ENCODE measurements at places on chromosomes 11 and 22. TPM values are rescaled to one million over a fixed set of nuclear protein-coding genes. Genes with fewer than 3 reads are reported as not detected.

TMA7B gene
- not detected for total RNA-seq

MYBPC3 gene
- total RNA-seq = not detected

OR52A1 gene
- not detected for total RNA-seq

ARL14EP gene
- 17.2 TPM for total RNA-seq

MYOD1 gene
- total RNA-seq = not detected

GRAP2 gene
- not detected for total RNA-seq

INSC gene
- total RNA-seq = not detected

VPREB1 gene
- not detected for total RNA-seq

OR5A1 gene
- not detected for total RNA-seq

CASP5 gene
- total RNA-seq = not detected

ADAMTS15 gene
- under 0.01 TPM for total RNA-seq

PRR33 gene
- total RNA-seq = not detected

NFAM1 gene
- total RNA-seq = not detected

OR52B4 gene
- total RNA-seq = not detected

SNX15 gene
- total RNA-seq = 8.5 TPM

FJX1 gene
- total RNA-seq = 39.0 TPM

COMT gene
- total RNA-seq = 256 TPM

ABTB2 gene
- 0.15 TPM for total RNA-seq

NXPE4 gene
- not detected for total RNA-seq

P4HA3 gene
- 9.9 TPM for total RNA-seq

SLC35F2 gene
- total RNA-seq = 94.5 TPM

NXPE1 gene
- total RNA-seq = not detected

NLRP14 gene
- total RNA-seq = 0.15 TPM

OR51B2 gene
- not detected for total RNA-seq

APOBEC3B gene
- total RNA-seq = 3.5 TPM

LRRN4CL gene
- total RNA-seq = under 0.01 TPM

LRRC74B gene
- total RNA-seq = not detected

SSTR3 gene
- total RNA-seq = not detected

SEPTIN5 gene
- 17.0 TPM for total RNA-seq

GLYATL1B gene
- total RNA-seq = not detected

RCN1 gene
- 417 TPM for total RNA-seq

TMEM191B gene
- total RNA-seq = 0.15 TPM

VWA5A gene
- 13.7 TPM for total RNA-seq

MED15 gene
- 25.3 TPM for total RNA-seq

MUC2 gene
- total RNA-seq = not detected

CECR2 gene
- total RNA-seq = 1.9 TPM

ENTHD1 gene
- not detected for total RNA-seq

TSSK2 gene
- not detected for total RNA-seq

DRG1 gene
- 131 TPM for total RNA-seq

POU2AF3 gene
- not detected for total RNA-seq

SLC1A2 gene
- not detected for total RNA-seq

BDNF gene
- 8.5 TPM for total RNA-seq

TMPRSS5 gene
- not detected for total RNA-seq

UQCR10 gene
- 39.4 TPM for total RNA-seq

ARHGAP1 gene
- 17.3 TPM for total RNA-seq

SCO2 gene
- 4.9 TPM for total RNA-seq

NEFH gene
- total RNA-seq = 0.97 TPM

HEPN1 gene
- not detected for total RNA-seq

OR5B17 gene
- not detected for total RNA-seq

CD3G gene
- not detected for total RNA-seq

DLG2 gene
- total RNA-seq = 0.91 TPM

RAG1 gene
- 0.76 TPM for total RNA-seq

GLYATL2 gene
- not detected for total RNA-seq

HEPHL1 gene
- total RNA-seq = not detected

ANGPTL5 gene
- total RNA-seq = not detected

SSRP1 gene
- 83.6 TPM for total RNA-seq

Data from epithelial cell of umbilical artery (primary cell).